ENCODE measurements at places on chromosomes 2 and 18.

GRCh38 chr2:25221579-25221978 is 53.2 kb upstream of the POMC start:
- DNase-seq = no peak

- DNase-seq = no peak
Observed at GRCh38 chr18:3901811-3902210, 451.8 kb downstream of the TGIF1 start.

GRCh38 chr2:234446404-234447076 is 50.3 kb downstream of the ARL4C start:
- peak; percentile 88 for DNase-seq

GRCh38 chr2:203804764-203805485 is 62.6 kb upstream of the CTLA4 start:
- DNase-seq = no peak

Data from CD4-positive, alpha-beta T cell treated with Interferon alpha-2 for 1 hour (primary cell).